ENCODE measurements at places on chromosomes 16 and 17.

GRCh38 chr16:72751076-72751475 is 296.9 kb downstream of the ZFHX3 start:
- H3K27ac ChIP-seq, result no peak overlapping the region
- no peak for DNase-seq
- H3K27me3 ChIP-seq, result no peaks in the 10 kb centered on the region
- H3K4me1 ChIP-seq, result no peaks in the 10 kb centered on the region

DNA sequence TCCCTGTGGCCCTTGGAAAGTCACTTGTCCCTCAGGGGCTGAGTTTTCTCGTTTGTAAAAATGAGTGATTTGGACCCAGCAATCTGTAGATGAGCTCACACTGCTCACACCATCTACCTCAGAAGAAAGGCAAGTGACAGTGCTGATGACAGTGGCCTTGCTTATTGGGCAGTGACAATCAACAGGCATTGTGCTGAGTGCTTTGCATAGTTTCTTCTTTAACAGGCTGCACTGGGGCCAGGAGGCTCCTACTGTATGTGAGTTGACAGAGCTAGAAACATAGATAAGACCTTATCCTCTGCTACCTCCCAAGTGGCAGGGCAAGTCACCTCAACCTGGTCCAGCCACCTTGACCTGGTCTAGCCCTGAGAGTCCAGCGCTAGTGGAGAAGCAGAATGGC is 29.7 kb upstream of the SLC12A3 start:
- H3K27ac ChIP-seq, result no peak overlapping the region
- no peak overlapping the region for H3K4me3 ChIP-seq
- no peak for DNase-seq
- peaks cover 31% of the 10 kb centered on the region for H3K36me3 ChIP-seq

DNA sequence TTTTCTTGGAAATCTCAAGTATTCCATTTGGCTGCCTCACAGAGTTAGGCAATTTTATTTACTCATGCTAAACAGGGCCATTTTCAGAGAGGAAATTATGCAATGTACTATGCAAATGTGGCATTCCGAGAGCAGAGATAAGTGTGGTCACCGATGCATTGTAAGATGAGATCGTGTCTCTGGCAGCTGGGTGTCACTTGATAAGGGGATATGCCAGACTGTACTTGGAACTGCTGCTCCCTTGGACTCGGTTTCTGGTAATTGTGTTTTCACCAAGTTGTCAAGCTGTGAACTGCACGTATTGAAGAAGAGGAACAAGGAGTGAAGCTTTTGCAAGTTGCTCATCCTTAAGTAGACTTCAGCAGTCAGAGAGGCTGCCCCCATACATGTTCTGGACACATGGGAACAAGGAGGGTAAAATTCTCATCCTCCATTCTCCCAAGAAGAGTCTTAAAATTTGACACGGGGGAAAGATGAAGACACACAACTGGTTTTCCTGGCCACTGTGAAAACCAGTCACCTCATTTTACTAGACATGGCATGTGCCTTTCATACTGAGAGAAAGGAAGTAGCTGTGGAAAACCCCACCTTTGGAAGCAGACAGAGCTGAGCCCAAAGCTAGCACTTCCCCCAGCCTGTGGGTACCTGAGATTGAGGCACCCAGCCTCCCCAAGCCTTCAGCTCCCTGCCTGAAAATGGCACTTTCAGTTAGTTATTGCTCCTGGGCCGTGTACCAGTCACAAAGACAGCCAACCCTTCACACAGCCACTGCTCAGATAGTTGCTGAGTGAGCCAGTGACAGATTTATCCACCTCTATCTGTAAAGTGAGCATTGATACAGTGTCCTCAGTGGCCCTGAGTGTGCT is 150.7 kb downstream of the SOCS1 start:
- H3K27me3 ChIP-seq, result no peaks in the 10 kb centered on the region
- peaks cover 31% of the 10 kb centered on the region for H3K36me3 ChIP-seq
- peak overlapping the region; percentile 84 for H3K27ac ChIP-seq
- H3K4me1 ChIP-seq, result peaks cover 75% of the 10 kb centered on the region
- peak overlapping the region; percentile 24 for H3K4me3 ChIP-seq

- peaks cover 47% of the 10 kb centered on the region for H3K4me1 ChIP-seq
- DNase-seq, result no peak
- H3K4me3 ChIP-seq, result no peak overlapping the region
- H3K27ac ChIP-seq, result no peak overlapping the region
- no peaks in the 10 kb centered on the region for H3K27me3 ChIP-seq
Measured at GRCh38 chr16:24738895-24739294, 9.4 kb downstream of the TNRC6A start.

GRCh38 chr16:62665269-62665668 is 629.0 kb upstream of the CDH8 start:
- no peak for DNase-seq
- H3K4me3 ChIP-seq, result no peak overlapping the region
- H3K36me3 ChIP-seq, result no peaks in the 10 kb centered on the region
- H3K27me3 ChIP-seq, result no peaks in the 10 kb centered on the region

DNA sequence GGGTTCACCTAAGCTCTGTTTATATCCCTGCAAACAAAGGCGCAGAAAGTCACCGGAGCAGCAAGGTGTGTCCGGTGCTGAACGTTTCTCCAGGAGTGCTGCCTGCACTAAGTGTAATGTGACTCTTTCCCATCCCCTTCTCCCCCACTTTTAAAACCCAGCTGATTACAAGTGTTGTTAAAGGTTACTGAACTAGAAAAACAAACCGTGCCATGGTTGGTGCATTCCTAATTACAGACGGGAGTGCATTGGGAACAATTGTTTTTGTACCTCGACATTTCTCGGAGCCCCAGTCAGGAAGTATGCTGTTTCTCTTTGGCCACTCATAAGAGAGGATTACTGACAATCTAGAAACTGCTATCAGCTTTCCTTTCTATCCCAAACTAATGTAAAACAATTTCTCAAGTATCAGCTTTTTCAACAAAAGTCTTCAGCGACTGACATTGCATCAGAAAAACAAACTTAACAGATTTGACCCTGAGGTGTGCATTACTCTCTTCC is 441.0 kb upstream of the SALL1 start:
- H3K4me3 ChIP-seq, result no peak overlapping the region
- H3K27me3 ChIP-seq, result no peaks in the 10 kb centered on the region
- no peaks in the 10 kb centered on the region for H3K36me3 ChIP-seq
- no peaks in the 10 kb centered on the region for H3K4me1 ChIP-seq
- no peak overlapping the region for H3K27ac ChIP-seq

DNA sequence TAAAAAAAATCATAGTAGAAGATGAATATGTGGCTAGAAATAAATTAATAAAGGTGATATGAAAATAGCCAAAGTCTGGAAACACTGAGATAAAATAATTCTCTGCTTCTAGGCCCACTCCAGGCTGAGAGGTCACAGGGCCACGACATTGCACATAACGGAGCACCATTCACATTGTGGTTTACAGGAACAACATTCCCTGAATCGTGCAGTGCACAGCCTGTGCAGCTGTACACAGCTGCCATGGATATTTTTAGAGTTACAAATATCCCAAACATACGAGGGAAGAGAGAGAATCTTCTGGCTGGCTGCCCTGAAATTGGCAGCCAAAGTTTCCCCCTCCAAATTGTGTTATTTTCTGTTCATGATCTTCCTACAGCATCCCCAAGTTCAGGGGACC is 68.8 kb downstream of the GSG1L start:
- DNase-seq, result no peak
- peaks cover 21% of the 10 kb centered on the region for H3K4me1 ChIP-seq
- H3K4me3 ChIP-seq, result peak overlapping the region; percentile 19
- peaks cover 16% of the 10 kb centered on the region for H3K36me3 ChIP-seq

DNA sequence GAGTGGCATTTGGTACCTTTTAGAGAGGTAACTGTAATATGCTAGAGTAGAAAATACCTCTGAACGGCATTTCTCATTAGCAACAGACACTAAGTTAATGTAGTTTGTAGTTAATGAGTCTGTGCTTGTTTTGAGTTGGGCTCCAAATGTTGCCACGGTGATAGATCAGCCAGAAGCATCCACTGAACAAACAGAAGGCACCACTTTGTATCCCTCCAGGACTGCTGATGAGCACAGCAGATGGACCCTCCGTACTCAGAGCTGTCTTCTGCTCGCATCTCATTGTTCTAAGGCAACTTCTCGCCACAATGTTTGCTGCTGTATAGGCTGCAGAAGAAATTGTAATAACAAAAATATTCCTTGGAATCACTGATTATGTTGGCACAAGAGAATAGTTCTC is 56.1 kb downstream of the TNRC6C start:
- DNase-seq, result no peak
- H3K36me3 ChIP-seq, result peaks cover 10% of the 10 kb centered on the region
- H3K27me3 ChIP-seq, result no peaks in the 10 kb centered on the region
- H3K4me1 ChIP-seq, result peaks cover 32% of the 10 kb centered on the region
- no peak overlapping the region for H3K27ac ChIP-seq

GRCh38 chr16:85033171-85033570 is 5.6 kb downstream of the KIAA0513 start:
- no peak overlapping the region for H3K4me3 ChIP-seq
- H3K27me3 ChIP-seq, result no peaks in the 10 kb centered on the region
- H3K4me1 ChIP-seq, result peaks cover 30% of the 10 kb centered on the region
- no peak for DNase-seq
- H3K27ac ChIP-seq, result no peak overlapping the region

- no peaks in the 10 kb centered on the region for H3K36me3 ChIP-seq
- H3K4me3 ChIP-seq, result no peak overlapping the region
- H3K4me1 ChIP-seq, result no peaks in the 10 kb centered on the region
- peaks cover 1% of the 10 kb centered on the region for H3K27me3 ChIP-seq
Measured at GRCh38 chr16:58850019-58850677, 116.0 kb upstream of the GOT2 start.

- peaks cover 32% of the 10 kb centered on the region for H3K27me3 ChIP-seq
- H3K4me3 ChIP-seq, result no peak overlapping the region
- DNase-seq, result no peak
- H3K36me3 ChIP-seq, result no peaks in the 10 kb centered on the region
- no peaks in the 10 kb centered on the region for H3K4me1 ChIP-seq
Measured at GRCh38 chr17:61584866-61585265, 6.2 kb downstream of the NACA2 start.

- no peak overlapping the region for H3K27ac ChIP-seq
- H3K27me3 ChIP-seq, result peaks cover 9% of the 10 kb centered on the region
- no peaks in the 10 kb centered on the region for H3K36me3 ChIP-seq
Measured at GRCh38 chr17:60164697-60165096, 14.9 kb downstream of the CA4 start.

DNA sequence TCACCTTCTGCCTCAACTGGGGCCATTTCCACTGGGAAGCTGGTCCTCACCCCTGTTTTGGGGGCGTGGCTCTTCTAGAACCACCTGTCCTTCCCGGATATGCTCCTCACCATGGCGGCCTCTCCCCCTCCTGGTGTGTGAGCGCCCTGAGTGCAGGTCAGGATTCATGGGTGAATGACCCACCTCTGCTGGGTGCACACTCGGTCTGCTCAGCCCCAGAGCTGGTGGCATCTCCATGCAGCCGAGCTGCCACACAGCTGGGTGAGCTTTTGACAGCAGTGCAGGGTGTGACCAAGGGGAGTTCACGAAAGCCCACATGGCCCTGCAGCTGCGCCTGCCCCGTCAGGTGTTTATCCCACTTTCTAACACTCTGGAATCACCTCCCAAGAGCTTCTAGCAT is 27.3 kb downstream of the GRIN2C start:
- no peak overlapping the region for H3K4me3 ChIP-seq
- H3K36me3 ChIP-seq, result peaks cover 2% of the 10 kb centered on the region
- no peaks in the 10 kb centered on the region for H3K27me3 ChIP-seq
- H3K27ac ChIP-seq, result no peak overlapping the region

DNA sequence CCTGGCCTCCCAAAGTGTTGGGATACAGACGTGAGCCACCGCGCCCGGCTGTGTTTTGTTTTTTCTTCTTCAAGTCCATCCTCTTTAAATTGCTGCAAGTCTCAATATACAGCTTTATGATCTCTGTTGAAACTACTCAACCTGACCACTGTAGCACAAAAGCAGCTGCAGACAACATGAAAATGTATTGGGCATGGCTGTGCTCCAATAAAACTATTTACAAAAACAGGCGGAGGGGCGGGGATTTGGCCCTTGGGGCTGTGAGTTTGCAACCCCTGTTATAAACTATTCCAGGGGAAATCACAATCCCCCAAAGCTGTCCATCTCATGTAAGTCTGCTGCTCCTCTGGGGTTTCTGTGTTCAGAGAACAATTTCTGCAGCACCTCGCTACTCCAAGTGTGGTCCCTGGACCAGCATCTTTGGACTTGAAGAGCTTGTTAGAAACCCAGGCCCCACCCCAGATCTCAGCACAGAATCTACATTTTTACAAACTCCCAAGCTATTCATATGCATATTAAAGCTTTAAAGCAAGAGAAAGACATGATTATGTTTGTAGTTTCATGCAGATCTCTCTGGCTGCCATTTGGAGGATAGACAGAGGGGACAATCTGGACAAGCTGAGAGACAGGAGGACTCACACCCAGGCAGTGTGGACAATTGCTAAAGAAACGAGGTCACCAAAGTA is 33.6 kb downstream of the TEKT5 start:
- no peak overlapping the region for H3K4me3 ChIP-seq
- H3K27me3 ChIP-seq, result no peaks in the 10 kb centered on the region
- no peaks in the 10 kb centered on the region for H3K4me1 ChIP-seq
- H3K36me3 ChIP-seq, result no peaks in the 10 kb centered on the region

DNA sequence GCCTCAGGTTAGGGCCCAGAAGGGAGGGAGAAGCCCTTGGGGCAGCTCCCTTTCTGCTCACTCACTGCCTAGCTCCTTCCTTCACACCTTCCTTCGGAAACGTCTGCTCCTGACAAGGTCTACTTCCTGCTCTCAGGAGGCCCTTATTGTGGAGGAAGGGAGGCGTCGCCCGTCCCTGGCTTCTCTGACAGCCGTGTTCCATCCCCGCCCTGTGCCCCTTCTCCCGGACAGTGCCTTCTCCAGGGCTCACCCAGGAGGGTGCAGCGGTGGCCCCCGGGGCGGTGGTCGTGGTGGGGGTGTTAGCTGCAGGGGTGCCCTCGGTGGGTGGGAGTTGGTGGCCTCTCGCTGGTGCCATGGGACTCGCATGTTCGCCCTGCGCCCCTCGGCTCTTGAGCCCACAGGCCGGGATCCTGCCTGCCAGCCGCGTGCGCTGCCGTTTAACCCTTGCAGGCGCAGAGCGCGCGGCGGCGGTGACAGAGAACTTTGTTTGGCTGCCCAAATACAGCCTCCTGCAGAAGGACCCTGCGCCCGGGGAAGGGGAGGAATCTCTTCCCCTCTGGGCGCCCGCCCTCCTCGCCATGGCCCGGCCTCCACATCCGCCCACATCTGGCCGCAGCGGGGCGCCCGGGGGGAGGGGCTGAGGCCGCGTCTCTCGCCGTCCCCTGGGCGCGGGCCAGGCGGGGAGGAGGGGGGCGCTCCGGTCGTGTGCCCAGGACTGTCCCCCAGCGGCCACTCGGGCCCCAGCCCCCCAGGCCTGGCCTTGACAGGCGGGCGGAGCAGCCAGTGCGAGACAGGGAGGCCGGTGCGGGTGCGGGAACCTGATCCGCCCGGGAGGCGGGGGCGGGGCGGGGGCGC is 231.9 kb downstream of the SEC14L1 start:
- peaks cover 31% of the 10 kb centered on the region for H3K36me3 ChIP-seq
- H3K27ac ChIP-seq, result peak overlapping the region; percentile 87
- peak overlapping the region; percentile 76 for H3K4me3 ChIP-seq
- peak; percentile 79 for DNase-seq

- H3K4me1 ChIP-seq, result peaks cover 10% of the 10 kb centered on the region
- H3K27me3 ChIP-seq, result peaks cover 30% of the 10 kb centered on the region
- peak overlapping the region; percentile 66 for H3K4me3 ChIP-seq
- no peaks in the 10 kb centered on the region for H3K36me3 ChIP-seq
Measured at GRCh38 chr17:1179112-1179817, 516 bp downstream of the ABR start.

Measured in activated CD4-positive, alpha-beta T cell treated with anti-CD3 and anti-CD28 coated beads, Interleukin-2, amount 10 ng/mL, durations not matched to agents 7 days and 5 days (primary cell).